ENCODE measurements at places on chromosomes 2 and 18. TPM values are rescaled to one million over a fixed set of nuclear protein-coding genes. Genes with fewer than 3 reads are reported as not detected.

Gene ACVR1C
- not detected for total RNA-seq

Gene COPS9
- total RNA-seq: 324 TPM

Gene ABHD1
- not detected for total RNA-seq

Gene GDF7
- 0.10 TPM for total RNA-seq
